ENCODE measurements at places on chromosomes 6 and 20.

DNA sequence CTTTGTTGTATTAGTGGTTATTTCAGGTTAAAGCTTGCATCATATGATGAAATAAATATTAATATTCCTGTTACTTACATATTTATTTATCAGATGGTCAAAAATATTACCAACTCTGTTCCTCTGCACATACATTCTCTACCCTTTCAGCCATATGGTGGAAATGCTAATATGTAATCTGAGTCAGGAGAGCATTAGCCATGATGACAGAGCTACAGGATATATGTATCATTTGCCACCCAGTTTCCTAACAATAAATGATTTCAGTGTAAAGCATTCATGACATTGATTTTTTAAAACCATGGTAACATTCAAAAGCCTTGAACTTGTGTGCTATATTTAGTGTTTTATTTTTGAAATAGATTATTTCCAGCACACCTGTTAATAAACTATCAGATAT lies 16.6 kb downstream of the POPDC3 start:
- no peak for DNase-seq

GRCh38 chr6:69881322-69882151 lies 15.2 kb downstream of the COL19A1 start:
- DNase-seq, result no peak

DNA sequence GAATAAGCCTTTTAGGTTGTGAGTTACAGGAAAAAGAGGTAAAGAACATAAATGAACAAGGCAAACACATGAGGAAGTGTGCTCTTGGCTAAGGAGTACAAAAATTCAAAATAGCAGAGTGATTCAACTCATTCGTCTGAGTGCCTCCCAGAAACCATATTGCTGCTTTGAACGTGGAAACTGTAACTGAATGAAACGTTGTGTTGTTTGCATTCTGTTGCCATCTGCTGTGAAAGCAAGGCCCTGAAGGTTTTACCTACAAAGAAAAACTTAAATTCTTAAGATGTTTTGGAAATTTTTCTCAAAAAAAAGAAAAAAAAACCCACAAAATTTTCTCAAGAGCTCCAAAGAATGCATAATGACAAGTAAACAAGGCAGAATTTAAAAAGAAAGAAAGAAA lies 375.4 kb upstream of the HS3ST5 start:
- DNase-seq, result no peak

DNA sequence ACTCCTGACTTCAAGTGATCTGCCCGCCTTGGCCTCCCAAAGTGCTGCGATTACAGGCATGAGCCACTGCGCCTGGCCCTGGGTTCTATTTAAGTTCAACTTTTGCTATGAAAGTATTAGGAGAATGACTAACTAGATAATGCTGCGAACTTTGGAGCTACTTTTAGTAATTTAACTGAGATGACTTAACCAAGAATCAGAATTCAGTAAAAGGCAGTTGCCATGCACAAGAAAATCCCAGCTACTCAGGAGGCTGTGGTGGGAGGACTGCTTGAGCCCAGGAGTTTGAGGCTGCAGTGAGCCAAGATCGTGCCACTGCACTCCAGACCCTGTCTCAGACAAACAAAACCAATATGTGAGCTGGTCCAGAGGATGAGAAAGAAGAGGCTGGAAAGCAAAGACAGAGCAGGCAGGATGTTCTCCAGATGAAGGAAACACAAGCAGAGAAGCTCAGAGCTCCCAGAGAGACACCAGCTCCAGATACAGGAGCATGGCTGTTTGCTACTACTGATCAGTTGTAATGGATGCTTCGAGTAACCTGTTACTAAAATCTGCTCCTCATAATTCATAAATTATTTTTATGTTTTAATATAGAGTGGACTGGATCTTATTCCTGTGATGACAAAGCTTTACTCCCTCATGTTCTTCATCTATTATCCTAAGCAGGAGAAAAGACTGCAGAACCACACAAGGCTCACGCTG lies 23.9 kb downstream of the ZNF217 start:
- no peak for DNase-seq

GRCh38 chr6:65566117-65566516 lies 140.9 kb downstream of the EYS start:
- DNase-seq, result no peak

- DNase-seq, result no peak
Measured at GRCh38 chr6:139247618-139248017, 44.2 kb downstream of the TXLNB start.

- DNase-seq, result no peak
Measured at GRCh38 chr6:27452496-27452897, 20.4 kb downstream of the ZNF184 start.

DNA sequence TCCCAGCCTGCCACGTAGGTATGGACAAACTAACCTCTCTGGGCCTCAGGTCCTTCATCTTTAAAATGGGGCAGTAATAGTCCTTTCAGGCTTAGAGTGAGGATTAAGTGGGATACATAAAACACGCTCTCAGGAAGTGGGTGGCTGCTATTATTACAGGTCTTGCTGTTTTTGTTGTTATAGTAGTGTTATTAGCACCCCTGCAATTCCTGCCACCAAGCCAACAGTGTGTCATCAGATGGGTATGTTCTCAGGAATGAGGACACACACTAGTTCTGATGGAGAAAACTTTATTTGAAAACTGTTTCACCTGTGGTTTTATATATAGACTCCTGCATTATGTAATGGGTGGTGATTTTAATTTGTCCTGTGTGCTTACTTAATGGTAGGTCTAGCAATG lies 131.7 kb downstream of the LRRC1 start:
- DNase-seq, result no peak

DNA sequence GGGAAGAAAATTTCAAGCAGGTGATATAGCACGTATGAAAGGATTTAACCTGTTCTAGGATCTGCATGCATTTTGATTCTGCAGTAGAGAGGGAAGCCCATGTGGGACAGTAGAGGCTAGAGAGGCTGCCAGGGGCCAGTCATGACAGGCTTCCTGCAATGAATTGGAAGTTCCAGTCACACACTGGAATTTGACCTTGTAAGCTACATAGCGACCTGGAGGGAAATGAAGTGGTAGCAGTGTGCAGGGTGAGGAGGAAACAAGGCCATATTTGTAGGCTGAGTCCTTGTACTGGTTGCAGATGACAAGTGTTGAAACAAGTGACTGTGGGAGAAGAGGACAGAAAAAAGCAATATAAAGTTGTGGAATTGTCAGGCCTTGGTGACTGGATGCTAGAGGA lies 58.6 kb upstream of the OLIG3 start:
- no peak for DNase-seq

DNA sequence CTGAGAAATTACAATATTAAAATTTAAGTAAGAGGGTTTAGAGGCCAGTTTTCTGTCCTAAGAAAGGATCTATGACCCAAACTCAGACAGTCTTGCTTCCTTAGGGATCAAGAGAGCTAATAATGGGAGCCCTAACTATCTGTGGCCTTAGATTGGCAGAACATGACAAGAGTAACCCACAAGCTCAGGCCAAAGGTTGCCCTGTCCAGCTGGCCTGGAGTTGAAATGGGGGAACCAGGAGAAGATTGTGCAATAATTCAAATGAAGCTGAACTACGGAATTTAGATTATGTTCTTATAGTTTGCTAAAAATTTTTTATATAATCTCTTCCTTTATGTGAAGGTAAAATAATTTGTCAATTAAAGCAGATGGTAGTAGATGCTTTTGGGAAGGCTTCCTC lies 26.4 kb downstream of the LAMA4 start:
- DNase-seq, result no peak

GRCh38 chr6:139148557-139149235 lies 13.8 kb downstream of the HECA start:
- no peak for DNase-seq

DNA sequence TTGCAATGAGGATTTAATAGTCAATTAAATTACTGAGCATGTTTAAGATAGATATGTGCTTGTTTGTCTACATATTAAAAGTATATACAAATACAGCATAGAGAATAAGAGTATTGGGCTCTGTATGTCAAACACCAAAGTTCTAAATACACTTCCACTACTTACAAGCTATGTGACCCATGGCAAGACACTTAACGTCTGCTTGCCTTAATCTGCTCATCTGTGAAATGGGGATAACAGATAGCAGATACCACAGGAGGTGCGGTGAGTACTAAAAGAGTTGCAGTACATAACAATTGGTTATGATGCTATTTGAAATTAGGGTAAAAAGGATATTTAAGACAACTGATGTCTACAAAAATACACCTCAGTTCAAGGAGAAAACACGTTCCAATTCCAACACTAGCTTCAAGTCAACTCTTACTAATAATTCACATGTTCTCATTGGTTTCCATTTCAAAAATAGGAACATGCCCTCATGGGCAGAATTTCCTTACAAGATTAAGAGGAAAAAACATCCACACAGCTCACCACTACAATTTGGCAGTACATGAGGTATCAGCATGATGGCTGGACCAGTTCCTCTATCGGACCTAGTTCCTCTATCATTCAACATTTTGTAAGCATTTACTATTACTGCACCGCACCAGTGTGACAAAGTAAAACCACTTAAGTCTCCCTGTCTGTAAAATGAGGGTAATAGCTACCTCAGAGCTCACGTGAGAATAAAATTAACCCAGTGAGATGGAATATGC lies 101.1 kb downstream of the SMLR1 start:
- DNase-seq, result no peak

DNA sequence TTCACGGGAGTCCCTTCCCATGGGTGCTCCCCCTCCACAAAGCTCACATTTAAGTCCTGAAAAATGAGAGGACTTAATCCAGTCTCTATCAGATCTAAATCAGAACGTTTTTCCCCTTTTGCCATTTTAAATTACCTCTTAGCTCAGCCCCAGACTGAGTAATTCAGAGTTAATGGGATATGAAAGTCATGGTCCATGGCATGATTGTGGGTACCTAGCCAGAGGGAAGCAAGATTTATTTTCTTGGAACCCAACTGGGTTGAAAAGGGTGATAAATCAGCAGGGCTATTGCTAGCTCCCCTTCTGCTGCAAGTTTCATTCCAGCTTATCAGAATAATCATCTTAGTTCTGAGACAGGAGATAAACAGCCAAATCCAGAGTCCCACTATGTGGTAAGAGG lies 320.2 kb upstream of the CHD6 start:
- no peak for DNase-seq

- no peak for DNase-seq
Measured at GRCh38 chr6:5085648-5086293, 630 bp downstream of the PPP1R3G start.

- DNase-seq, result no peak
Measured at GRCh38 chr20:2930538-2930937, 57.3 kb downstream of the PTPRA start.

- no peak for DNase-seq
Measured at GRCh38 chr20:21136015-21136732, 10.3 kb downstream of the KIZ start.

- no peak for DNase-seq
Measured at GRCh38 chr6:6497541-6497940, 91.0 kb upstream of the LY86 start.

- DNase-seq, result no peak
Measured at GRCh38 chr6:129353067-129353466, 356.9 kb downstream of the ARHGAP18 start.

DNA sequence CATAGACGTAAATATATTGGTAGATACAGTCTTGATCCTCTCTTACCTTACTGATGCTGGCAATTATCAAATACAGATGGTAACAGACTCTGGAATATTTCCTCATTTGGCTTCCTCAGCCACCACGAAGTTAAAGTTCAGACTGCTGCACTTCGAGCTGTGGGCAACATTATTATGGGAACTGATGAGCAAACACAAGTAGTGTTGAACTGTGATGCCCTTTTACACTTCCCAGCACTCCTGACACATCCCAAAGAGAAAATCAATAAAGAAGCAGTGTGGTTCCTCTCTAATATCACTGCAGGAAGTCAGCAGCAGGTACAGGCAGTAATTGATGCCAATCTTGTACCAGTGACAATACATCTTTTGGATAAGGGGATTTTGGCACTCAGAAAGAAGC lies 162.7 kb upstream of the NT5E start:
- DNase-seq, result no peak

- DNase-seq, result no peak
Measured at GRCh38 chr20:23293689-23294088, 56.9 kb upstream of the NXT1 start.

DNA sequence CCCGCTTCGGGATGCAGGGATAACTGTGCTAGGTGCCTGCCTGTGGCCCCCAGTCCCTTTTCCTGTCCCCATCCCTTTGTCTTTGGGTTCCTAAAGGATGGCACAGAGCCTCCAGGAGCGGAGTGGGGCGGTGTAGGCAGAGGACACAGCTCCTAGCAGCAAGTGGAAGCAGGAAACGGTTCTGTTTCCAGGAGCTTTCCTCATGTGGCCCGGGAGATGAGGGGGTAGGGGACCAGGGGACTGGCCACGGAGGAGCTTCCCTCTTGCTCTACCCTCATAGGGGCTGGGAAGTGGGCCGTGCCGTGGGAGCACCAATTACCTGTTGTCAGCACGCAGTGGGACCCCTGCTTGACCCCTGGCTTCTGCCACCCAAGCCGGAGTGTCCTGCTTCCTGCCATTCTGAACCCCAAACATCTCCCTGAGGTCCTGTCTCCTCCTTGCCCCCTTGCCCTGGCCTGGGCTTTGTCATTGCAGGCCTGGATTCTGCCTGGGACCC lies 76.9 kb downstream of the SRC start:
- no peak for DNase-seq

- no peak for DNase-seq
Measured at GRCh38 chr6:151412909-151413308, 21.6 kb upstream of the ZBTB2 start.

DNA sequence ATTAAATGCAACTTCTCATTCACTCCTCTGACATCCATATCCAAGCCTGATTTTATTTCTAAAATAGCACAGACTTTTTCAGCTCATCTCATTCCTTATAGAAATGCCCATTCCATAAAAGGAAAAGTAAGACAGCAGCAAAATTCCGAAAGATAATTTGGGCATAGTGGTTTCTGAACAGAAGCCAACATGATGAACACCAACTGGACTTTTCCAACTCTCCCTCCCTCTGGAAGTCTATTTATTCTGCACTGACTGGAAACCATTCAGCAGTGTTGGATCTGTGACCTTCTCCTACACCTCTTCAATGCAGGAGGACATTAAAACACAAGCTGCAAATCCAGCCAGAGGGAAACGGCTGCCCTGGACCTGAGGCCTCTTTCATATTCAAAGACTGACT lies 306.2 kb upstream of the NT5E start:
- DNase-seq, result no peak

GRCh38 chr6:15577106-15577505 lies 85.7 kb downstream of the DTNBP1 start:
- no peak for DNase-seq
